ENCODE measurements at places on chromosomes 3 and 15. TPM values are rescaled to one million over a fixed set of nuclear protein-coding genes. Genes with fewer than 3 reads are reported as not detected.

Gene GAP43
- not detected for total RNA-seq

Gene CLCN2
- total RNA-seq, result 1.8 TPM

Gene ARNT2
- under 0.01 TPM for total RNA-seq

Gene TNFSF10
- total RNA-seq, result 101 TPM

Gene USP19
- 39.1 TPM for total RNA-seq

Gene ZNF710
- 9.0 TPM for total RNA-seq

Gene FNDC3B
- 79.0 TPM for total RNA-seq

Gene KIF15
- total RNA-seq, result 2.2 TPM

Gene STRIT1
- not detected for total RNA-seq

Gene HHLA2
- not detected for total RNA-seq

Gene RASGRP1
- 0.11 TPM for total RNA-seq

Gene MUC20
- 0.34 TPM for total RNA-seq

Data from dermis lymphatic vessel endothelial cell (primary cell).